ENCODE measurements at places on chromosomes 12 and 14.

GRCh38 chr14:104462651-104463630 lies 116.6 kb upstream of the C14orf180 start:
- peak; percentile 0 for DNase-seq

DNA sequence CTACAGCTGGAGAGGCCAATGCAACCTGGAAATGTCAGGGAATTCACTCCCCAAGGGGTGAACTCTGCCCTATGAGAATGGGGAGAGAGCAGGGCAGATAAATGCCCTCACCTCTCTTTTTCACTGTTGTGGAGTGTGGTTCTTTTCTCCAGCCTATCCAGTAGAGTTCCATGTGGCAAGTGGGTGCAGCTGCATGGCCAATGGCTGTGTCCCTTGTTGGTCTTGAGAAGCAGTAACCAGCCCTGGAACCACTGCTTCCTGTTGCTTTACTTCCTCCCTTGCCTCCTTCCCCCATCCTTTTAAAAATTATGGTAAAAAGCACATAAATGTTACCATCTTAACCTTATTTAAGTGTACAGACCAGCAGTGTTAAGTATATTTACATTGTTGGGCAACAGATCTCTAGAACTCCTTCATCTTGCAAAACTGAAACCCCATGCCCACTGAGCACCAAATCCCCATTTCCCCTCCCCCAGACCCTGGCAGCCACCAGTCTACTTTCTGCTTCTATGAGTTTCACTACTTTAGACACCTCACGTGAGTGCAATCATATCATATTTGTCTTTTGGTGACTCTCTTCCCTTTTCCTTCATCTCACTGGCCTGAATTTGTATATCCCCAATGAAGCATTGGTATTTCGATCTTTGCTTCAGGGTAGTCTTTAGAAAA lies 77.0 kb upstream of the GRIP1 start:
- peak; percentile 7 for DNase-seq

DNA sequence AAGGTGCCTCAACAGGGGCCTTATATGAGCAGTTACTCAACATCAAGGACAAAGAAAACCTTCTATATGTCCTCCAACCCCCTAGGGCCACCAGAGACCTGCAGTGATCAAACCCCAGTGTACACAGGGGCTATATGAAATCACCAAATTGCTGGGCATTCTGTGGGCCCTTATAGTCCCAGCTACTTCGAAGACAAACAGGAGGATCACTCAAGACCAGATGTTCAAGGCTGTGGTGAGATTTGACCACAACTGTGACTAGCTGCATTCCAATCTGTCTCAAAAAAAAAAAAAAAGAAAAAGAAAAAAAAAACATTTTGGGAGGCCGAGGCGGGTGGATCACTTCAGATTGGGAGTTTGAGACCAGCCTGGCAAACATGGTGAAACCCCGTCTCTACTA lies 51.0 kb upstream of the PRB2 start:
- no peak for DNase-seq

GRCh38 chr12:53712059-53712643 lies 15.1 kb downstream of the CALCOCO1 start:
- no peak for DNase-seq

GRCh38 chr14:75442642-75443041 lies 14.8 kb downstream of the JDP2 start:
- DNase-seq, result no peak

DNA sequence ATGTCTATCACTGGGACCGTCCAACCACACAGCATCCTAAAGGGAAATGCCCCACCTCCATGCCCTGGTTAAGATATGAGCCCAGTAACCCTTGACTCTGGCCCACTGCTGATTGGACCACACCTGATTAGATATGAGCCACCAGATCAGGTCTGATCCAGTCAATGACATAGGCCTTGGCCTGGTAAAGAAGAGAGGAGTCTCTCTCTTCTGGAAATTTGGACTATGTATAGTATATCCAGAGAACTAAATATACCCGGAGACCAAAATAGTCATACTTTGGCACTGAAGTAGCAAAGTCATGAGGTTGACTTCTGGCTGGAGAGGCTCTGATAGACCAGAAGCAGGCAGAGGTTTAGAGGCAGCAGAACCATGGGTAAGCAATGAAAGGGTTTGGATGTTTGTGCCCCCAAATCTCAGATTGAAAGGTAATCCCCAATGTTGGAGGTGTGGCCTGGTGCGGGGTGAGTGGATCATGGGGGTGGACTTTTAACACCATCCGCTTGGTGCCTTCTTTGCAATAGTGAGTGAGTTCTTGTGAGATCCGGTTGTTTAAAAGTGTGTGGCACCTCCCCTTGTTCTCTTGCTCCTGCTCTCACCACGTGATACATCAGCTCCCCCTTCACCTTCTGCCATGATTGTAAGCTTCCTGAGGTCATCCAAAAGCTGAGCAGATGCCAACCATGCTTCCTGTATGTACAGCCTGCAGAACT lies 68.4 kb downstream of the HSPB8 start:
- DNase-seq, result no peak

DNA sequence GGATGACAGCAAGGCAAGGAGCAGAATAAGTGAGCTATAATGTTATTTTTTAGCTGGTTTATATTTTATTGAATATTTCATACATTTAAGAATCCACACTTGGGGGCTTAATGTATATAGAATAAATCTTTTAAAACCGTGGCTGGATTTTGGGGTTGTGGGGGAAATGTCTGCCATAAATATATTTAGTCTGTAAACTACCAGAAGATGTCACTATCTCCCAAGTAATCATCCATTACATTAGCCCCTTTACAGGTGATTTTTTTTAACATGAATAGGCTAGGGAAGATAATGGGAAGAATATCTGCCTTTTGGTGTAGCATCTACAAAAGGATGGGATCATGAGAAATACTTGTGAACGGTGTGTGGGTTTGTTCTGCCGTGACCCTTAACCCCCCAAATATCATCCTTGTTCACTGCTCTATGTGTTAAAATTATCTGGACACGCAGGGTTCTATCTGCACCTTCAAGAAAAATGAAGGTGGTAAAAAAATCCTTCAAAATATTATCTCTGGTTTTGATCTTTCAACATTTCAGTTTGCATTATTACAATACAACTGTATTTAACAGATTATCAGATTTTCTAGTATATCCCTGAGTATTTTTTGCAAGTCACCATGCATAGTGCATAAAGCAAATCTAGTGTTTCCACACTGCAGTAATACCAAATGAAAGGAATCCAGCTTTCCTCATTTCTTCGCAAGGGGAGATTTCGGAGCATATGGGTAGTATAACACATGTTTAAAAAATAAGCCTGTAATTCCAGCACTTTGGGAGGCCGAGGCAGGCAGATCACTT lies 8.0 kb upstream of the SLC17A8 start:
- peak; percentile 36 for DNase-seq

Data from Kasumi-1 (cell line).